ENCODE measurements at places on chromosomes 1 and 21.

DNA sequence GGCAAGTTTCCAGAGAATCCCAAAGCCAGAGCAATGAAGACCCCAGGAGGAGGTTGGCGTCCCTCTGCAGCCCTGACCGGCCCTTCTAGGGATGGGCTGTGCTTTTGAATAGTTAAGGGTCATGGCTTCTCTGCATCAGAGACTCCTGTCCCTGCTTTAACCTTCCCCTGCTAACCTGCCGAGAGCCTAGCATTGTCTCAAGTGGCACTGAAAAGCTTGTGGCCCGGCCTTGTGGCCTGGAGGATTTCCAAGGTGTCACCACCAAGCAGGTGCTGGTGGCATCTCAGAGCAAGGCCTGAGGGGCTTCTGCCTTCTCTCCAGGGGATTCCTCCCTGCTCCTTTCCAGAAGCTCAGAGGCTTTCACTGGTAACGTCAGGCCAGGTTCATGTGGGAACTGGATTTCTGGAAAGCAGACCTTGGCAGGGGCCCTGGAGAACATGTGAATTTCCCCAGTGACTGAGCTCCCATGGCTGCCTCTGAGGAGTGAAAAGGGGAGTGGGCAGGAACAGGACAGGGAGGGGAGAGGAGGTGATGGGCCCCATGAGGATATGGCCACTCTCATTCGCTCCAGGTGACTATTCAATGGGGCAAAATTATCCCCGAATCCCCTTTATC, 409.9 kb downstream of the PTPRU start:
- no peak for DNase-seq

DNA sequence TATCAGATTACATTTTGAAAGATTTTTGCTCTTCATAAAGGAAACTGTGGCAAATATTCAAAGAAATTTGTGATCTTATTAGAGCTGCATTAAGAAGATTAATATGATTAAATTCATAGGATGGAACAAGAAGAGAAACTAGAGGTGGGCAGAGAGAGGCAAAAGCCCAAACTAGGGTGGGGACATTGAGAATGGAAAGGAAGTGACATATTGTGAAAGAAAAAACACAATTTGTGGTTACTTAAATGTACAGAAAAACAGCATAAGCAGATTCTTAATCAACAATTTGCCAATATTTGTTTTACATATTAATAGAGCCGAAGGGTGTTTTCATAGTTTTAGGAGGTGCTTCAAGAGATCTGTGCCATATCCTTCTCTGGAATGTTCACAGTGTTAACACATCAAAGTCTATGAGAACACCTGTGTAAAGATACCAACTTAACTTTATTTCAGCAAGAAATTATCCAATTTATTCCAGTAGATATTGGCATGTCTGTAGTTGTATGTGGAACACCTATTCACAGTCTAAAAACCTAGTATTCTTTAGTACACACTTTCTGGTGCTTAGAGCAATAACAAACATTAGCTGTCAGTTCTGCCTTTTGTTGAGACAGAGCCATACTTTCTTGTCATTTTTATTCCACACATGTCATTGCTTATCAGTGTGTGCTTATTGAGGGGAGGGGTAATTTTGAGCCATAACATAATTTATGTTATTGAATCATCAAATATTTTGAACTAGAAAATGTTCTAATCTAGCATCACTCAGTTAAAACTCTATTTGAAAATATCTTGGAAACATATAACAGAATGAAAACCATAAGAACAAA, 401.5 kb downstream of the PTPRC start:
- peak; percentile 33 for DNase-seq

DNA sequence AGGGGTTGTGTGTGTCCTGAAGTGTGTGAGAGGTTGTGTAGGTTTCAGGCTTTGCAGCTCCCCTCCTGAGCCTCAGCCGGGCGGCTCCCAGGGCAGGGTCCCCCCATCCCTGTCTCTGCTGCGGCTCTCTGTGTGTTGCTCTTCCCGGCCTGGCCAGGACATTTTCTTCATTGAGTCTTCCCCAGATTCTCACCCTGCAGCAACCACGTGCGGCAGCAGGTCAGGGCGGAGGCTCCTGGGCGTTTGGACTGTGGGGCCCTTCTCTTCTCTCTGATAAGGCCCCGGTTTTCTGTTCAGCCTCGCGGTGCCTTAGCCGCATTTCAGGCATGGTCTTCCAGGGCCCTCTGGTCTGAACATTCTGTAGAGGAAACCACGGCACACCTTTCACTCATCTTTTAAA, 1.8 kb upstream of the TCP10L start:
- DNase-seq: no peak

DNA sequence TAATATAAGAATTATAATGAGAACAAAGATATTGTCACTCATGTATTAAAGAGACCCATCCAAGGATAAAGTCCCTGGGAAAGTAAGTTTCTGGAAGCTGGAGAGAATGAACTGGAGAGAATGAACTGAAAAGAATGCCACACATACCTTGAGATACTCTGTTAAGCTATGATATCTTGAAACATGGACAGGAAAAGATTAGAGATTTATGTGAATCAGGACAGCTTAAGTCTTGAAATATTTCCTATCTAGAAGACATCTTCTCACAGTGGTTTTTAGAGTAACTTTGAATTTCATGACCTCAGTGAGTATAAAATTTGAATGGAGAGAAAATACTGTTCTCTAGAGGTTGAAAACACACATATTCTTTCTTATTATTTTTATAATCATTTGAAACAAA, 201.3 kb upstream of the HMCN1 start:
- no peak for DNase-seq

DNA sequence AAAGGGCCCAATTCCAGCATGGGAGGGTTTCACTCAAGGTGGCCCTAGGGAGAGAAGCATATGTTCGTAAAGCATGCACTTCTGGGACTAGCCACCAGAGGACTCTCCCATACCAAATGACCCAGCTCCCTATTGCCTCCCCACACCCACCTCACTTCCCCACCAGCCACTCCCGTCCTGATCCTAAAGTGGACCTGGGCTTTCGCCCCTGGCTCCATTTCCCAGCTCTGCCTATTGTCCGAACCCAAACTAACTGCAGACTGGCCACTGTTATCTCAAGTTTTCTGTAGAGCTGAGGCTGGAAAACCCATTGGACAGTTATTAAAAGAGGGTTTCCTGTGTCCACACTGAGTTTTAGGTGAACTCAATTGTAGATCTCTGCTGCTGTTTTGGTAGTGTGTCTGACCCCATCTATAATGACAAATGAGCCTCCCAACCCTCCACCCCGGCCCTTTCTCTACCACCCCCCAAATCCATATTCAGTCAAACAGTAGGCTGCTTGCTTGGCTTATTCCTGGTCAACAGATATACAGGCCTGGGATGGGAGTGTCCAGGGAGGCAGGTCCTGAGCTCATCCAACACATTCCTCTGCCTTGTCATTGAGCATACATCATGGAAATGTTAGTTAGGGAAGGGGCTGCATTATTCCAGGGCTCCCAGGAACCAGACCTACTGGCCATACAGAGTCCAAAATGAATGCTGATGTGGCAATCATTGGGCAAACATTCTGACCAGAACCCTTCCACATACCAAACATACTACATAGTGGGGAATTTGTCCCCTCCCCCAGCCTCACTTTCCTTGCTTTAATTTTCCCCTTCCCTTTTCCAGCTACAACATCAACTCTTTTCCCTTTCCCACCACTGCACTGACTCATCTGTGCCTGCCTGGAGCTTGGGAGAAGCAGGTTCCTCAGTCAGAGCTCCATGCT, 59.2 kb downstream of the ABCA4 start:
- DNase-seq: peak; percentile 41

DNA sequence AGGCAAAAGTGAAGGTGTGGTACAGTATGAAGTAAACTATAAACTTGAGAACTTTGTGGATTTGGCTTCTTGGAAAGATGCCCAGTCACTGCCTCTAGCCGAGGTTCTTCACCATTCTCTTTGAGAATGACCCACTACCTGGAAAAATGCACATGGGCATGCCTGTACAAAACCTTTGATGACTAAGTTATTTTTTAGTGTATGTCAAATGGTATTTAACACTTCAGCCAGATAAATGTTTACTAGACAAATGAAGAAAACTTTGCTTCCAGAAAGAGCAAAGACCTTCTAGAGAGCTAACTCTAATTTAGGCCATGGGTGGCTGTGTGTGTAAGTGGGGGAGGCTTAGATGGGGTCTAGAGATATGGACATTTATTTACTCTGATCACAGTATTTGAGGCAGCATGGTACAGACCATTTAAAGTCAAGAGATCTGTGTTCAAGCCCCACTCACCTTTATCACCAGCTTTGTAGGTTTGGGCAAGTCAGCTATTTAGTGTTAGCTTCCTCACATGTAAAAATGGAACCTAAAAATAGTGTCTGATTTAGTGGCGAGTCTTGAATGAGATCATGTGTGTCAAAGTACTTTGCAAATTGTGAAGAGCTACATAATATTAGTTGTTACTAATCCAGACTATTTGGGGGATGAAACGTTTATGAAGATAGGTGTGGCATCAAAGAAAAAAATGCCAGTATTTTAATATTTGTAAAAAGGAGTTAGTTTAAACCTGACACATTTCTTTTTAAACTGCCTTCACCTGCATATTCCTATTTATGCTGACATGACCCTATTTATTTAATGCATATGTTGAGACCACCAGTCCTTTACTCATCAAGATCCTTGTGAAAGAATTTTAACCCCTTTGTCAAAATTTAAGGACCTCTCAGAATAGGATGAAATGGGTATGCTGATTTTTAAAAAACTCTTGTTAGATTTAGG, 20.2 kb downstream of the NFYC start:
- DNase-seq: no peak

GRCh38 chr1:51519865-51520699, 1.0 kb upstream of the EPS15 start:
- no peak for DNase-seq

- no peak for DNase-seq
Measured at GRCh38 chr1:56123826-56124225, 455.5 kb downstream of the PLPP3 start.

- no peak for DNase-seq
Measured at GRCh38 chr1:2564815-2565374, 8.7 kb downstream of the TNFRSF14 start.

DNA sequence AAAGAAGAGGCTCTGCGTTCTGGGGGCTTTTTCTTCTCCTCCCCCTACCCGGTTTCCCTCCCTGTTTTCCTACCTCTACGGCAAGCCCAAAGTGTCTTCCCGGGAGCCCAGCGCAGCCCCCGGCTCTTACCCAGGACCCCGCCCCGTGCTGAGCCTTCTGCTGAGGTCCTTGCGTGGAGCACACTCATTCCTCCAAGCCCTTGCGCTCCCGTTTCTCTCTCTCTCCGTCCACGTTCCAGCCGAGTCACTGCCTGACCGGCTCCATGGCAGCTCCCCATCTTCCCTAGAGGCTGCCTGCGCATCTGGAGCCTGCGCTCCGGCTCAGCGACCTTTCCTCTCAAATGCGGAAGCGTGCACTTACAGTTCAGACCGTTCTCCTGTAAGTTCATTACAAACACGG, 24.9 kb upstream of the PDXK start:
- DNase-seq: no peak

GRCh38 chr1:209107535-209107934, 476.0 kb upstream of the CAMK1G start:
- DNase-seq: no peak

DNA sequence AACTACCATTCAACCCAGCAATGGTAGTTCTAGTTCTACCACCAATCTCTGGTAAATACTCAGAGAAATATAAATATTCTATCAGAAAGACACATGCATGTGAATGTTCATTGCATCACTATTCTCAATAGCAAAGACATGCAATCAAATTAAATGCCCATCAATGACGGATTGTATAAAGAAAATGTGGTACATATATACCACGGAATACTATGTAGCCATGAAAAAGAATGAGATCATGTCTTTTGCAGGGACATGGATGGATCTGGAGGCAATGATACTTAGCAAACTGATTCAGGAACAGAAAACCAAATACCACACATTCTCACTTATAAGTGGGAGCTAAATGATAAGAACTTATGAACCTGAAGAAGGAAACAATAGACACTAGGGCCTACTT, 37.5 kb upstream of the C1orf87 start:
- DNase-seq: no peak

GRCh38 chr1:221448585-221449175, 293.2 kb downstream of the DUSP10 start:
- DNase-seq: no peak

DNA sequence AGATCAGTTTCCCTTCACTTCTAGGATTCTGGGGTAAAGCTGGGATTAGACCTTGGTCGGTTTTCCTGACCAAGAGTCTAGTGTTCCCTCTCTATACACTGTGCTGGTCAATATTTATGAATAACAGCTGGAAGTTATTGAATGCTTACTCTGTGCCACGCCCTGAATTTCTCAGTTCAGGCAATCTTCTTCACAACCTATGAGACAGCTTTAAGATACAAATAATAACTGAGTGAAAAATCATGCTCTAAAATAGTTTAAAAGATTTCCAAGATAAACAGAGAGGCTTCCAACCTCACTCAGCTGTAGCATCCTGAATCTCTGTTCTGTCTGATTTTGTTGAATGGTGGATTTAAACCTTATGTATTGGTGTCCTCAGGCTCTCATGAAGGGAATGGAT, 72.2 kb downstream of the GNG12 start:
- DNase-seq: no peak

DNA sequence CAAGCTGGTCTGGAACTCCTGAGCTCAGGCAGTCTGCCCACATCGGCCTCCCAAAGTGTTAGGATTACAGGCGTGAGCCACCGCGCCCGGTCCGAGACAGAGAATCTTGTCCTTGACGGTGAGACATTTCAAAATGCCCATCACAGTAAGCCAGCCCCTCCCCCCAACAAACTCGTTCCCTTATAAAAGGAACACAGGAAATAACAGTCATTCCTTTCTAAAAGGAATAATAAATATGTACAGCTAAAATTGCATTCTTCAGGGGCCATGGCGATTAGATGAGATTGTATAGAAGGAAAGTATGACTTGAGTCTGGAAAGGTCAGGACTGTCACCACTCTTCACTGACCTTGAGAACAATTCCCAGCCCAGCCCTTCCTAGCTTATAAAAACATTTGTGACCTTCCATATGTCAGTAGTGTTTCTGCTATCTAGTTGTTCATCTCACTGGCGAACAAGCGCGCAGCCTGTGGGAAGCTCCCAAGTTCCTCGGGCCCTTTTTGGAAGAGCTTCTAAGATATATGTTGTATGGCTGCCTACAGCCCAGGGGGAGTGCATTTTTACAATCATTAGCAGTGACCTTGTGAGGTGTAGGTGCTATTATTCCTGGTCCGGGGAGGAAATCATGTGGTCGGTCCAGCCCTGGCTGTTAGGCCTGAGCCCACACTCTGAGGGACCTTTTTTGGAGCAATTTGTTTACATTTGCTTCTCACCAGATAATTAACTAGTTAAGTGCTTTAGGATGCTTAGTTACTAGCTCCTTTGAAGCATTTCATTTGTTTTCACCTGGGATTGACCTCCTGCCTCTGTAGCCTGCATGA, 8.7 kb downstream of the SZRD1 start:
- DNase-seq: no peak

- no peak for DNase-seq
Measured at GRCh38 chr1:224676551-224676950, 60.4 kb downstream of the CNIH3 start.

DNA sequence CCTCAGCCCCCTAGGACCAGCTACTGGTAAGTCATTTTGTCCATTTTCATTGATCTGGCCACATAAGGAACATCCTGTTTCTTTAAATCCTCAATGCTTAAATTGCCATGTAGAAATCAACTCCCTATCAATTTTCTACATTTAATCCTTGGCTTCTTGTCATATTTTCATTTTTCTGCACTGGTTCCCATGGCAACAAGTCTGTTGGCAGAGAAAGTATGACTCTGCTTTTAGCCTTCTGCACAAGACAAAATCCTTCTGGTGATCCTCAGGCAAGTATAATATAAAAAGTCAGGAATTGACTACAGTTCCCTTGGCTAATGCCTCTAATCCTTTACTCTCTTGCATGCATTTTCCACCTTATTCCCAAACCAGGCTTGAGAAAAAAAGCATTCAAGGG, 65.0 kb downstream of the LRRC40 start:
- DNase-seq: no peak
